Keratinocyte (primary cell): ENCODE measurements at places on chromosomes 7 and 10.

DNA sequence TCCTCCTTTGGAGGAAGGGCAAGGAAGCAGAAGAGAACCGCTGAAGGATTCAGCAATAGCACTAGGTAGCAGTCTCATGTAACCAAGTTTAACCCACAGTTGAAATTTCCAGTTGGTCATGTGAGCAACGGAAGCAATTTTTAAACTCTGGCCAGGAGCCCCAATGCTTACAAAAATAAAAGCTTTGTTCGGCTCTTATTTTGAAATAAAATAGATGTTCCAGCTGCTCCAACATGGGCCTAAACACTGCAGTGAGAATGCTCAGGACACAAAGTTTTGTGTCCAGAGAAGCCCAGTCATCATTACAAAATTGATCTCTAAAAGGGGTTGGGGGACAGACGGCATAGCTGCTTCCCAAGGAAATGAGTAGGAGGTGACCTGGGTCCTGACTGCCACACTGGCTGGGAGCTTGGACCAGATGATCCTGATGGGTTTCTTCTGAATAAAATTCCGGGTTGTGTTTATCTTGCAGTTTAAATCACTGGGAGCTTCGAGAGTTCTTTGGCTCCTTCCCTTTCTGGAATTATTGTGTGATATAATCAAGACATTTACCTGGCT is 452 bp upstream of the TMEM140 start:
- DNase-seq: no peak

DNA sequence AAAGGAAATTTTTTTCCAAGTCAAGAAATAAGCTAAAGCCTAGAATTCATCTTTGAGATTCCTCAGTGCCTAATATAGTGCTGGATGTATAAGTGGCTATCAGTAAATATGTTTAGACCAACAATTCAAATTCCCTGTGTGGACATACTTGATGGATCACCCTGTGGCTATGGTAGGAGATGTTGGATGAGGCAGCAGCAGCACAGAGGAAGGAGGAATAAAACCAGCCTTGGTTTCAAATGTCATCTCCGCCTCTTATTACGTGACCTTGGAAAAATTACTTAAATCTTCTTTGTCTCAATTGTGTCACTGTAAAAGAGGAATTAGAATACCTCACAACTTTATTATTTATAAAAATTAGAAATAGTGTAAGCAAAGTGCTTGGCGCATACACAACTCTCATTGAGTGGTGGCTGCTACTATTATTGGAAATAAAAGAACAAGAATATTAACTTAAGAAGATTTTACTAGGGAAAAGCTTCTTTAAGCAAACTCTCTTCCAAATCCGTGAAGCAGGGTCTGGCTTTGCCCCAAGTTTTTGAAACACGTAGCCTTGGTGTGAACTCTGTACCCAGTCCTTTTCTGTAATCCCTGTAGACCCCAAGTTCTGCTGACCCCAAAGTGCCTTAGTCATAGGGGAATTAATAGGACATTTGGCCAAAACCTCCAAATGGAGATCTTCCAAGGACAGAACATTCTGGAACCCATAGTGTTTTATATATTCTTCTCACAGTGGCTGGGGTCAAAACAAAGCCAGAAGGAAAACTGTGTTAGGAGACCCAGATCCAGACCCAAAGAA is 283.8 kb downstream of the PTEN start:
- DNase-seq: no peak

DNA sequence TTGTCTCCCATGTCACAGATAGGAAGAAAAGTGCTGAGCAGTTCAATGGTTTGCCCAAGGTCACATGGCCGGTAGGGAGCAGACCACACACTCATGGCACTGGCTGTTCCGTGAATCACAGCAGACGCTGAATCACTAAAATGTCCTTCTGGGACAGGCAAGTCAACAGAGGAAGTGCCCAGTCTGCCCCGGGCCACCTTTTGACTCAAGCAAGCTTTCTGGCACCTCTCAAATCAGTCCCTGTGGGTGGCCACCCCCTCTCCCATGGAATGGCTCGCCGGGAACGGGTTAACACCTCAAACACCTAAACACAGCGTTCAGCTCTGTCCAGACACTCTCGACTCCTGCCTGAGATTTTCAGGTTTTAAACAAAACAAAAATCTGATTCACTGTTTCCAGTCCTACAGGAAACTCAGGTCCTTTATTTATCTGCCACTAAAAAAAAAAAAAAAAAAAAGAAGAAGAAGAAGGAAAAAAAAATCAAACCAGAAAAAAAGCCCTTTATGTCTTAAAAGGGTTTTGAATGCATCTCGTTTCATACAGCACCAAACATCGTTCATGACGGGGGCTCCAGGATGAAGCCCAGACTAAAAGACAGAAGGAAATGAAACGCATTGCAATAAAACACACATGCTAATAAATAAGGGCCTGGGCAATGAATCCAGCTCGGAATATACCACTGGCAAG is 15.5 kb downstream of the CARD11 start:
- peak; percentile 23 for DNase-seq

DNA sequence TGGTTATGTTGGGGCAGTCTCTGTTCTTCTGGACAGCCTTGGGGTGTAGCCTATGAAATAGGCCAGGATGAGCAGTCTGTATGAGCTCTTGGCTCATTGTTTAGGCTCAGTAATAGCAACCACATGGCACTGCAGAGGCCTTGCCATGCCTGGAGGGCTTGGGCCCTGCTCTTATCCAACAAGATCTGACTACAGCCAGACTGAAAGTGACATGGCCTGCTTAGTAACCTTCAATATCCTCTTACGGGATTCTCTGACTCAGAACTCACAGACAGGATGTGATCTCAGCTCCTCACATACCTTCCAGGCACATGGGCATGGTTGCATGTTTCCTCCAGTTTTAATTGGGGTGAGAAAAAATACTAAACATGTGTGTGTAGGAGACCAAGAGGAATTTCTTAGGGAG is 289.3 kb downstream of the PTEN start:
- peak; percentile 98 for DNase-seq

DNA sequence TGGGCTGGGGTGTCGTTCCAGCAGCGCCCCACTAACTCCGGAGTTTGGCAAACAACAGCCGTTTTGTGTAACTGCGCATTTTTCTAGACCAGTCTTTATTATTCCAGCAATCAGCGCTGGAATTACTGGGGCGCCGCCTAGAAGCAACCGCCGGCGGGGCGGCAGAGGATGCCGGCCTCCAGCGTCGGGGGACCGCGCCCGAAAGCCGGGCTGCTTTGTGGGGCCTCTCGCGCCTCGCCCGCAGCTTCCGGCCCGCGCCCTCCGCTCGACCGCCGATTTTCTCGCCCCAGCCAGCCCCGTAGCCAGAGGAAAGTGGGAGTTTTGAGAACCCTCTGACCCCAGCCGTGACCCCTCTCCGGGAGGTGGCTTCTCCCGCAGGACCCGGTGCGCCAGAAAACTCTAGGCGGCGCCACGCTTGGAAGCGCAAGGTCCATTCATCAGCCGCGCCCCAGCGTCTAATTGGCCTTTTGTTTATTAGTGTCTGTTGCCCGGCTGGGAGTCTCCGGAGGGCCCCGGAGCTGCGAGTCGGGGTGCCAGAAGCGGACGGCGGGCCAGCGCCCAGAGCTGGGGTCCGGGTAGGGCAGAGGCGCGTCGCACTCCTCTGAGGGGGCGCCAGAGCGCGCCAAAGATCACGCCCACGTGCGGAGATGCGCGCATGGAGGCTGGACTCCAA is 10.7 kb downstream of the EMX2 start:
- DNase-seq: no peak

DNA sequence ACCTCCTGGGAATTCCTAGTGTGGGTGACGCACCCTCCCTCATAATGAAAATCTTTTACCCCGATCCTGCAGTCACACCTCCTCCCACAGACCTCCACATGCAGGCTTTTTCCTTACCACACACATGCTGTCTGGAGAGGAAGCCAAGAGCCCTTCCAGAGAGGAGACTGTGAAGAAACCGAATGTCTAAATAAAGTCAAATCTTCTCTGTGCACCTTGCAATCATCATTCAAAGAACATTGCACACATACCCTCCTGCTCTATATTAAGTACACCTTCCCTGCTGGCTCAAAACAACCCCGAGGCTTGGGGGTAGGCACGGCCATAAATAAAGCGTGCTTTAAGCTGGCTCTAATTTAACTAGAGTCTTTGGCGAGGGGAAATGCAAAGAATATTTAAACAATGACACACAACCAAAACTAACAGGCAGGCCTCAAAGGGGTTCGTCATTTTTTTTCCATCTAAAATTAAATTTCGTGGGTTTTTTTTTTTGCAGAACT is 34.9 kb downstream of the CALML3 start:
- no peak for DNase-seq

GRCh38 chr7:494259-494687 is 25.4 kb downstream of the PDGFA start:
- DNase-seq: no peak

DNA sequence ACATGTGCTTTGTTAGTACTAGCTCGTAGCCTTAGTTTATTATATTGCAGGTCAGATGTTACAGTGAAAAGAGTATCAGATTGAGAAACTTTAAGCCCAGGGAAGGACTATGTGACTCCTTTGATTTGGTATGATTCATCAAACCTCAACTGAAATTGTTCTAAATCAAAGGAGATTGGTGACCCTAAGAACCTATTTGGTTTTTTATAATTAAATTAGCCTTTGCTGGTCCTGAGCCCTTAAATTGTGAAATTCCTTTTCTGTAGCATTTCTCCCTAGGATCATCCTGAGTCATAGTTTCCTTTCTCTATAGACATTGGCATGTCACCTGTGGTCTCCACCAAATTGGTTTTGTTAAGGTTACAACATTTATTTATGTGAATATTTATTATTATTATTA is 89.7 kb downstream of the POLR1F start:
- no peak for DNase-seq

GRCh38 chr10:88544140-88544870 is 38.8 kb downstream of the RNLS start:
- DNase-seq: no peak

- no peak for DNase-seq
Observed at GRCh38 chr7:25714013-25714412, 438.0 kb upstream of the NFE2L3 start.

- DNase-seq: no peak
Observed at GRCh38 chr7:24075426-24075810, 208.6 kb upstream of the NPY start.

GRCh38 chr7:24728503-24729364 is 28.5 kb downstream of the GSDME start:
- DNase-seq: no peak

DNA sequence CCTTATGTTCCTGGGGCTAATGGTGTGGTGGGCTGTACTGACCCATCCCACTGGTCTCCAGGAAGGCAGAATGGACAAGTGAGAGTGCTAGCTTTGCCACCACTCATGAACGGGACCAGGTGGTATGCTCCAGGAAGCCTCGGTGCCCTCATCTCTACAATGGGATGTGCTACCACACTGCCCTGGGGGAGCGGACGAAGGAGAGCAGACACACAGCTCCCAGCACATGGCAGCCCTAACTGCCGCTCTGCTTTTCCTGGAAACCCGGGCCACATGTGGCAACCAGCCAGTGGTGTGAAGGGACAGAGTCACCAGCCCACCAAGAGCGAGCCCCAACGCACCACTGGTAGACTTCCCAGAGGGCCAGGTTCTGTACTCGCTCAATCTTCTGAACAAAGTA is 35.8 kb downstream of the PARP12 start:
- no peak for DNase-seq

- no peak for DNase-seq
Observed at GRCh38 chr10:116765648-116766081, 23.3 kb upstream of the HSPA12A start.

- DNase-seq: no peak
Observed at GRCh38 chr10:100567826-100568225, 32.1 kb downstream of the HIF1AN start.

DNA sequence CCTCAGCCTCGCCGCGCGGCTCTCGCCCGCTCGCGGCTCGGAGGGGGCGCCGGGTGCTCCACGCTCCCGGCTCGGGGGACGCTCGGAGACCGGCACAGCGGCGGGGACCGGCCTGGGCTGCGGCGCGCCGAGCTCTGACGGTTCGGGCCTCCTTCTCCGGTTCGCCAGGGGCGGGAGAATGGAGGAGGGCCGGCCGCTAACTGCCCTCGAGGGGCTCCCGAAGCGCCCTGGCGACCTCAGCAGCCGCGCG is 232 bp upstream of the GRID1 start:
- DNase-seq: no peak

DNA sequence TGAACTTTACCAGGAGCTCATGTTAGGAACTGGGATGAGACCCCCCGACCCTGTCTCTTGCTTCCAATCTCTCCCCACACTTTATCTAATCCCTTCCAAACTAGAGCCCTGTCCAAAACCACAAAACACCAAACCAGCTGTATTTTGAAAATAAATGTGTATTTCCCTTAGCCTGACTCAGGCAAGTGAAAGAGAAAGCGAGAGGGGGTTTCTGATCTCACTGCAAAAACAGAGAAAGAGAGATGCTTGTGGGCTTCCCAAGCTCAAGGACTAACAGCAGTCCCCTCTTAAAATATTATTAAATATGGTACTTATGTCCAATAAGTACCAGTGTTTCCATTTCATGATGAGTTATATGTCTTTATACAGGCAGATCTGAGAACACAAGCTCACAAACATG is 122.0 kb downstream of the AGMO start:
- no peak for DNase-seq

DNA sequence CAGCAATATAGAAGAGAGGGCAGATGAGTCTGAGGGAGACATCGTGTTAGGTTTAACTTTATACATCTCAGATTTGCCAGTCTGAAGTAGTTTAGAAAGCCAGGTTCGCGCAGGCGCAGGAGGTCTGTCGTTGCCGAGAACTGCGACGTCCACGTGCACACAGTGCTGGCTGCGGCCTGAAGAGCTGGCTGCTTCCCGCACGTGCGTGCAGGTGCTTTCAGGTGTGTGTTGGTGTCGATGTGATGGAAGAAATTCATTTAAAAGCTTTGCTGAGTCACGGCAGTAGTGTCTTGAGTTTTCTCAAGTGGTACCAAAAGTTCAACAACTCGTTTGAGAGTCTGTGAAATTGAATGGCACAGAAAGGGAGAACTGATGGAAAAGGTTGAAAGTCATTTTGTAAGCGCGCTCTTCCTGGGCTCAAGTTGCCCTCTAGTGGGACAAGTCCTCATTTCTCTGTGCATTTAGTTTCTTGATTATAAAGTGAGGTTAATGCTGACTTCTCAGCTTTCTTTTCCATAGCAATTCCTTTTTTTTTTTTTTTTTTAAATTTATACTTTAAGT is 18.6 kb downstream of the WDR37 start:
- DNase-seq: no peak

DNA sequence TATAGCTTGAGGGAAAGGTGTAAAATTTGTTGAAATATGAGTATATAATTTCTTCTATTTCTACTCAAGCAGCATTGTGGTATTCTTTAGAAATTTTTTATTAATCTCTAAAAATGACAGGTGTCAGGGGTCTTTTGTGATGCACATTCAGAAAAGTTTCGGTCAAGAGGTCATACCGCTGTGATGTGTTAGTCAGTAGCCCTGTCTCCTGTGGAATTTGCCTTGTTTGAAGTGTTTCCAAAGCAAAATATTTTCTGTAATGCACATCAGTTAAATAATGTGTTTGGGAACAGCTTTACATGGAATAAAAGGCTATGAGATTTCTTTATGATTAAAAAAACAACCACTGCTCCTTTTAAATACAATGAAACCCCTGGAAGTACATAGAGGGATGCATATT is 35.8 kb downstream of the FOXP2 start:
- no peak for DNase-seq
